Ureter (tissue), 1 donor: ENCODE measurements at places on chromosomes 1 and 21. TPM values are rescaled to one million over a fixed set of nuclear protein-coding genes. Genes with fewer than 3 reads are reported as not detected.

The FMO2 gene
- total RNA-seq = 6.7 TPM

The OR2M3 gene
- total RNA-seq = not detected

The FCRL4 gene
- total RNA-seq = not detected

The SLAMF7 gene
- total RNA-seq = 24.0 TPM

The TNNI3K gene
- 4.7 TPM for total RNA-seq

The SH2D1B gene
- 0.16 TPM for total RNA-seq

The S100A7A gene
- total RNA-seq = not detected

The ARHGEF16 gene
- 28.5 TPM for total RNA-seq

The DENND2D gene
- total RNA-seq = 134 TPM

The ANKRD34A gene
- total RNA-seq = 0.47 TPM

The TNFRSF9 gene
- 0.18 TPM for total RNA-seq

The NES gene
- 42.4 TPM for total RNA-seq

The PADI4 gene
- total RNA-seq = 0.23 TPM

The SAMD11 gene
- total RNA-seq = 13.9 TPM

The GABRD gene
- total RNA-seq = 1.2 TPM

The TCP10L gene
- total RNA-seq = 0.18 TPM

The SLC25A33 gene
- 3.9 TPM for total RNA-seq

The RAD54L gene
- total RNA-seq = 0.39 TPM

The SYNC gene
- total RNA-seq = 6.4 TPM

The KCNE2 gene
- not detected for total RNA-seq

The MYOM3 gene
- 0.65 TPM for total RNA-seq

The SCMH1 gene
- total RNA-seq = 78.4 TPM

The FHAD1 gene
- 12.3 TPM for total RNA-seq

The MPL gene
- 0.55 TPM for total RNA-seq

The KRTAP13-3 gene
- total RNA-seq = not detected

The CYP4A11 gene
- total RNA-seq = not detected

The SLC35F3 gene
- total RNA-seq = 0.21 TPM

The TNFRSF4 gene
- 2.0 TPM for total RNA-seq

The VANGL2 gene
- total RNA-seq = 12.7 TPM

The EXTL2 gene
- total RNA-seq = 22.1 TPM

The LAMC2 gene
- 14.5 TPM for total RNA-seq

The HSPA6 gene
- 2.9 TPM for total RNA-seq

The FCRL1 gene
- 0.21 TPM for total RNA-seq

The ZBTB8A gene
- 10.5 TPM for total RNA-seq

The TFF2 gene
- not detected for total RNA-seq

The CA6 gene
- not detected for total RNA-seq

The TPTE gene
- not detected for total RNA-seq

The LRRC7 gene
- total RNA-seq = 2.4 TPM
